ENCODE measurements at places on chromosomes 2 and 18. TPM values are rescaled to one million over a fixed set of nuclear protein-coding genes. Genes with fewer than 3 reads are reported as not detected.

The FZD7 gene
- total RNA-seq = 1.9 TPM

GRCh38 chr2:200086911-200087310 lies 131.5 kb downstream of the MAIP1 start:
- no peak for DNase-seq

DNA sequence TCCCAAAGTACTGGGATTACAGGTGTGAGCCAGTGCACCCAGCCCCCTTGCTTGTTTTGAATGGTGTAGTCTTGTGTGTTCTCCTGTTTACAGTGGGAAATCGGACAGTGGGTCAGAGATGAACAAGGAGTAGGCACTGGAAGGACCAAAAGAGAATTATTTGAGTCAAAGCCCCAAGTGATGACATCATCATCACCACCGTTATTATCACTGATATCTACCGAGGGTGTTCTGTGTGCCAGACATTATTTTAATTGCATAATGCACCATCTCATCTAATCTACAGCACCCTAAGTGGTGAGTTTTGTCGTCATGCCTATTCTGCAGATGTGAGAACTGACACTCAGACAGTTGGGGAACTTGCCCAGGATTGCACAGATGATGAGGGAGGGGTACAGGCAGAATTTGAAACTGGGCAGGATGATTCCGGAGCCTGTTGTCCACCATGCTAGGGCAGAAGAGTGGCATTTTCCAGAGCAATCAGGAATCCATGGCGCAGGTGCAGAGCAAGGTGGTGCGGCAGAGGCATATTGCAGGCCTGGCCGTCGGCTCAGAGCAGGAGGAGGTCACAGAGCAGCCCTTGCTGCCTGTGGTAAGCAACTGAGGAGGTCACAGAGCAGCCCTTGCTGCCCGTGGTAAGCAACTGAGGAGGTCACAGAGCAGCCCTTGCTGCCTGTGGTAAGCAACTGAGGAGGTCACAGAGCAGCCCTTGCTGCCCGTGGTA lies 137.0 kb upstream of the HDAC4 start:
- no peak for DNase-seq

GRCh38 chr2:231545105-231545902 lies 15.1 kb upstream of the NMUR1 start:
- DNase-seq = no peak

GRCh38 chr2:151777487-151777886 lies 43.2 kb upstream of the NEB start:
- DNase-seq = no peak

DNA sequence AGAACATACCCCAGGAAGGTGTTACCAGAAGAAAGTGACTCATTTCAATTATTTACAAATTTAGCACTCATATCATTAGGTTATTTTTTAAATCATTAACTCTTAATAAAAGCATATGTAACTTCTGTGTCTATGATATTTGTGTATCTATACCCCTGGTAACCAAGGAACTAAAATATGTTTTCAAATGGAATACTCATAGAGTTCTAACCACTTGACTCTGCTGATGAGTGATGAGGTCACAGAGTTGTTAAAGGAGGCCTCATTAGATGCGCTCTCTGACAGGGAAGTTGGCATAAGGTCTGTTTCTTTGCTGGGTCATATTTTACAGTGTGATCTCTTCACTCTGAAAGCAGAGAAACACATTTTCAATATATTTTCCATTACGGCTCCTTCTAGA lies 73.4 kb downstream of the CCDC150 start:
- DNase-seq = no peak

GRCh38 chr18:71106701-71107100 lies 817.9 kb downstream of the SOCS6 start:
- DNase-seq = no peak

GRCh38 chr18:57843386-57843785 lies 40.3 kb upstream of the ATP8B1 start:
- DNase-seq = no peak

Measured in K562 (cell line).